ENCODE measurements at places on chromosomes 5 and 9.

GRCh38 chr5:168303393-168304025, 12.1 kb downstream of the WWC1 start:
- DNase-seq = peak; percentile 12

DNA sequence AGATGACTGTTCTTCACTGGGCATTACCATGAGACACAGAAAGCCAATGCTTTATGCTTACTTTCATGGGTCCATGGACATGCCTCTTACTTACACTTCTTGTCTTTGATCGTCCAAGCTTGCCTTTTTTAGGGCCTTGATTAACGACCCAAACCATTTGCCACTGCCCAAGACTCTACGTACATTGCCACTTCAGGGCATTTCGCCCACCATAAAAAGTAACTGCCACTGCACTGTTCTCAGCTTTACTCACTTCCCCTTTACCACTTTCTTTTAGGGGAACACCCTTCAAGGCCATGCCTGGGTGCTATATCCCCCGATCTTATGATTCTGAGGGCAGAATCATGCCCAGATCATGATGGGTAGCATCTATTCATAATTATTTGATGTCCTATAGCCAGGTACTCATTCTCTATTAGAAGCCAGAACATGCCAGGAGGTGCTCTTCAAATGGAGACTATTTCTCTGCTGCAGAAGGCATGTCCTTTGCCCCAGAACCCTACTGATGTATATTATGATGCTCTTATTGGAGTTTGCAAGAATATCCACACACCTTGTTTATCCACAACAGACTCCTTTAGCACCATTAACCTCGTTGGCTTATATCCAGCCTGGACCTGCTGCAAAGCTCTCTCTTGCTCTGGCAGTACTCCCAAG, 64.1 kb upstream of the RAD23B start:
- peak; percentile 39 for DNase-seq

GRCh38 chr5:88833371-88834130, 49.4 kb downstream of the MEF2C start:
- DNase-seq = peak; percentile 24

- DNase-seq = no peak
These were observed 19.5 kb downstream of the MORN5 start for GRCh38 chr9:122179054-122179689.

- no peak for DNase-seq
These were observed 9.1 kb downstream of the TYRP1 start for GRCh38 chr9:12702160-12702758.

GRCh38 chr5:72448368-72448767, 58.8 kb downstream of the ZNF366 start:
- DNase-seq = no peak

GRCh38 chr5:135333732-135334515, 65.1 kb downstream of the MACROH2A1 start:
- DNase-seq = no peak

DNA sequence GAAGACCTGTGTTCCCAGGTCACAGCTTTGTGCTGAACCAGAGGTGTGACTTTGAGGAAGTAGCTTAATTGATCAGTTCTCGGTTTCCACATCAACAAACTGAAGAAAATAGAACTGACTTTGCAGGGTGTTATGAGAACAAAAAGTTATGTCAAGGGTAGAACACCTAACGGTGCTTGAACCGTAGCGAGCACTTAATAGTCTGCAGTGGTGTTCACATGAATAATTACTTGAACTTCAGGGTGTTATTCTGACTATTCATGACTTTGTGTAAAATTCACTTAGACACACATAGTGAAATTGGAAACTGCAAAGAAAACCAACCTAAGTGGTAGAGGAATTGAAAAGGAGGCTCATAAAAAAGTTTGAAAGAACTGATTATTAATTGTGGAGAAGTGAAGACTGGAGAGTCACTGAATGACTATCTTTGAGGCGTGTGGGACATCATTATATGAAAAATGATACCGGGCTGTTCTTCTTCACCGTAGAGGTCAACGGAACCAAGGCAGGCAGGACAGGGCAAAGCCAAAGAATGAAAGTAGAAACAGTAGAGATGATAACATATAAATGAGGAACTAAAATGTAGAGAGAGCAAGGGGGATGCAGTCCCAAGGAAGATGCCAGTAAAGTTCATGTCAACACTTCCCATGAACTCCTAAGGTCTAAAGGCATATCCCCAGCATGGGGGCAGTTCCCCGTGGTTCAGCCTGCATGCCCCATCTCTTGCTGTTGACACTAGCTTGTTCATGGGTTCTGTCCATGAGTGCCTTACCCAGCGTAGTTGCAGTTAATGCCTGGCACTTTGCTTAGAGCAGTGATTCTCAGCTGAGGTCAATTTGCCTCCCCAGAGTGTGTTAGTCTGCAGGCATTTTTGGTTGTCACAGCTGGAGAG, 118.7 kb downstream of the ZNF462 start:
- DNase-seq = no peak

DNA sequence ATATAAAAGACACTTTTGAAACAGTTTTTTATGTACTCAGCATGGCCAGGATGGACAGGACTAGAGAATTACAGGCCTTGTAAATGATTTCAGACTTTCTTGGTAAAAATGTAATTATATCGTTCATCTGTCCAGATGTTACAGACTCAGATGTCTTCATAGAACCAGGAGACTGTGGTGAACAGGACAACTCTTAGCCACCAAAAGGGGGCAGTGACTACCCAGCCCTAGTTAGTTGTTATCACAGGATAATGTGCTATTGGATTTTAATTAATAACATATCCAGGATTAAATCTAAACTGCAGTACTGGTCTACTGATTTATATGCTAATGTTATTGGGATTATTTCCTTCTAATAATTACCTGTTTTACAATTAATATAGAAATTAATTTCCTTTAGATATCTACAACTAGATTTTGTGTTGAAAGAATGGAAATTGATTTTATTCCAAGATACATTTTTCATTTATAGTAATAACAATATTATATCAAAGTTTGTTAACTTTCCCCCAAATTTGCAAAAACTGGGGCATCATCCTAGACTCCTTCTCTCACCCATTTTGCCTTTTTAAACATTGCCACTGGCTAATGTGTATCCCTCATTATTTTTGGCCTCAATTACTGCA, 99.4 kb downstream of the MTREX start:
- DNase-seq = no peak

GRCh38 chr9:129005336-129005997, 22.7 kb downstream of the SH3GLB2 start:
- DNase-seq = no peak

GRCh38 chr9:14497476-14497875, 183.5 kb upstream of the NFIB start:
- DNase-seq = no peak

- peak; percentile 34 for DNase-seq
These were observed 162.0 kb downstream of the C9orf50 start for GRCh38 chr9:129458663-129459546.

- no peak for DNase-seq
These were observed 51.6 kb downstream of the ALG2 start for GRCh38 chr9:99169982-99170761.

All from inflammatory macrophage treated with lipopolysaccharide for 1 hour (primary cell).